Keratinocyte (primary cell): ENCODE measurements at places on chromosomes 11 and 22.

- H3K27ac ChIP-seq = no peak overlapping the region
- H3K4me1 ChIP-seq = no peaks in the 10 kb centered on the region
- H3K27me3 ChIP-seq = no peaks in the 10 kb centered on the region
- no peak overlapping the region for H3K4me3 ChIP-seq
These were observed 7.4 kb downstream of the CD5 start for GRCh38 chr11:61109671-61110070.

GRCh38 chr22:44405661-44406060, 92.4 kb downstream of the RTL6 start:
- no peak overlapping the region for H3K4me3 ChIP-seq
- no peak for DNase-seq
- H3K27ac ChIP-seq = no peak overlapping the region
- H3K36me3 ChIP-seq = no peaks in the 10 kb centered on the region

GRCh38 chr11:114915871-114916805, 237.8 kb downstream of the NXPE2 start:
- no peak overlapping the region for H3K27ac ChIP-seq
- no peaks in the 10 kb centered on the region for H3K27me3 ChIP-seq
- no peak overlapping the region for H3K4me3 ChIP-seq
- no peak for DNase-seq
- no peaks in the 10 kb centered on the region for H3K36me3 ChIP-seq
- H3K4me1 ChIP-seq = no peaks in the 10 kb centered on the region

- H3K4me1 ChIP-seq = no peaks in the 10 kb centered on the region
- no peak for DNase-seq
These were observed 264.1 kb downstream of the MN1 start for GRCh38 chr22:27537501-27537900.

DNA sequence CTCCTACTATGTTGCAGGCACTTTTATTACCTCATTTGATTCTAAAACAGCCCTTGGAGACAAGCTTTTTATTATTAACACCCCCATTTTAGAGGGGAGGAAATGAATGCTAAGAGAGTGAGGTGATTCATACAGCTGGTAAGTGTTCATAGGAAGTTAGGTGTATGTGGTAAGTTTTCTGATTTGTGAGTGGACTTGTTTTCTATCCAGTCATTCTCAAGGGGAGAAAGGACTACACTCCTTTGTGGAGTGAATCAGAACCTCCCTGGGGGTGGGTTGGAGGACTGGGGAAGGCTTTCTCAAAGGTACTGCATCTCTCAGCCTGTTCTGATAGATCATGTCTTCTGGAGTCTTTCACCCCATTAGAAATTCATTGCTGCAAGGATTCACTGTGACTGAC, 23.5 kb downstream of the PKNOX2 start:
- no peak for DNase-seq
- no peaks in the 10 kb centered on the region for H3K36me3 ChIP-seq
- no peak overlapping the region for H3K27ac ChIP-seq
- peaks cover 5% of the 10 kb centered on the region for H3K4me1 ChIP-seq
- H3K27me3 ChIP-seq = peaks cover 4% of the 10 kb centered on the region

DNA sequence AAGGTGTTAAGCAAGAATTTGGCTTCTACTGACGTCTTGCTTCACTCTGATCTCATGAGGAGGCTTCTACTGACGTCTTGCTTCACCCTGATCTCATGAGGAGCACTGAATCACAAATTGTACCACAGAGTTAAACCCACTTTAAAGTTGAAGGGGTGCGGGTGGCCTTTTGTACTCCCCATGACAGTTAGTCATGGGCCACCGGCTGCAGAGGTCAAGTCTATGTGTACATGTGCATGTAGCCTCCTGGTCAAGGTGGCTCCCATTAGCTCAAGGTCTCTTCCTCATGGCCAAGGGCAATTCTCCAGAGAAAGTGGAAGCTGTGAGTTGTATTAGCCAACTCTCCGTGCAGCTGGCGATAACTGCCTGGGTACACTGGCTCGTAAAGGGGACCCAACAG, 23.1 kb upstream of the FZD4 start:
- DNase-seq = no peak
- H3K27ac ChIP-seq = no peak overlapping the region
- no peak overlapping the region for H3K4me3 ChIP-seq

- H3K27me3 ChIP-seq = no peaks in the 10 kb centered on the region
- H3K4me3 ChIP-seq = no peak overlapping the region
- peaks cover 20% of the 10 kb centered on the region for H3K4me1 ChIP-seq
- H3K36me3 ChIP-seq = no peaks in the 10 kb centered on the region
- DNase-seq = peak; percentile 23
- H3K27ac ChIP-seq = peak overlapping the region; percentile 43
These were observed 763.9 kb downstream of the NTM start for GRCh38 chr11:132134322-132134721.

DNA sequence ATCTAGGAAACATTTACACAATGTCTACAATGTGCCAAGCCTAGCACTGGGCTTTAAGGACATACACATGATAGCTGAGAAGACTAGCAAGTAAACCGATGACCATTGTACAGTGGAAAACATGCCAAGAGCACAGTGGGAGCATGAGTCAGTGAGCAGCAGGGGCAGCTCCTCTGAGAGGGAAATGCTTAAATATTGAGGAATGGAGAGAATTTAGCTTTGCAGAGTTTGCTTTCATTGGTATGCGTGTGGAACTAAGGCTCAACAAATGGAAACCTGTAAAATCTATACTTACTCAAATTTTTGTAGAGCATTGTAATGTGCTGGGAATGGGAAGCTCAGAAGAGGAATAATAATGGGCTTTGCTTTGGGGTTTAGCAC, 282.3 kb downstream of the ST3GAL4 start:
- H3K4me1 ChIP-seq = peaks cover 7% of the 10 kb centered on the region
- no peak overlapping the region for H3K27ac ChIP-seq
- H3K27me3 ChIP-seq = no peaks in the 10 kb centered on the region
